ENCODE measurements at places on chromosomes 6 and 20.

- DNase-seq = no peak
Measured at GRCh38 chr6:112298816-112299281, 44.5 kb upstream of the LAMA4 start.

GRCh38 chr6:72624557-72625160 lies 2.8 kb downstream of the KCNQ5 start:
- DNase-seq = no peak

DNA sequence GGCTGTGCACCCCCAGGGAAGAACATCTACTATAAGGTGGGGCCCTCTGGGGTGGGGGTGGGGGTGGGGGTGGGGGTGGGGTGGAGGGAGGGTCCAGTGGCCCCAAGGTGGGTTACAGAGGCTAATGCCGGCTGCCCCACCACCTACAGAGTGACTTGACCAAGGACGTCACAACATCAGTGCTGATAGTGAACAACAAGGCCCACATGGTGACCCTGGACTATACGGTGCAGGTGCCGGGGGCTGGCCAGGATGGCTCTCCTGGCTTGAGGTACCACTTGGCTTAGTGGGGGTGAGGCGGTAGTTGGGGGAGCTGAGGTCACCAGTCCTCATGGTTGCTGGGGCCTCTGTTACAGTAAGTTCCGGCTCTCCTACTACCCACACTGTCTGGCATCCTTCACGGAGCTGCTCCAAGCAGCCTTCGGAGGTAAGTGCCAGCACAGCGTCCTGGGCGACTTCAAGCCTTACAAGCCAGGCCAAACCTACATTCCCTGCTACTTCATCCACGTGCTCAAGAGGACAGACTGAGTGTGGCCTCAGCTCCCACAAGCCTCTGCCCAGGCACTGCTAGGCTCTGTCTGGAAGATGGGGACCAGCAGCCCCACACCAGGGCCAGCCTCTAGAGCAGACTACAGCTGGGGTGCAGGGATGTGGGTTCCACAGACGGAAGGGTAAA lies 2.8 kb downstream of the GNMT start:
- no peak for DNase-seq

DNA sequence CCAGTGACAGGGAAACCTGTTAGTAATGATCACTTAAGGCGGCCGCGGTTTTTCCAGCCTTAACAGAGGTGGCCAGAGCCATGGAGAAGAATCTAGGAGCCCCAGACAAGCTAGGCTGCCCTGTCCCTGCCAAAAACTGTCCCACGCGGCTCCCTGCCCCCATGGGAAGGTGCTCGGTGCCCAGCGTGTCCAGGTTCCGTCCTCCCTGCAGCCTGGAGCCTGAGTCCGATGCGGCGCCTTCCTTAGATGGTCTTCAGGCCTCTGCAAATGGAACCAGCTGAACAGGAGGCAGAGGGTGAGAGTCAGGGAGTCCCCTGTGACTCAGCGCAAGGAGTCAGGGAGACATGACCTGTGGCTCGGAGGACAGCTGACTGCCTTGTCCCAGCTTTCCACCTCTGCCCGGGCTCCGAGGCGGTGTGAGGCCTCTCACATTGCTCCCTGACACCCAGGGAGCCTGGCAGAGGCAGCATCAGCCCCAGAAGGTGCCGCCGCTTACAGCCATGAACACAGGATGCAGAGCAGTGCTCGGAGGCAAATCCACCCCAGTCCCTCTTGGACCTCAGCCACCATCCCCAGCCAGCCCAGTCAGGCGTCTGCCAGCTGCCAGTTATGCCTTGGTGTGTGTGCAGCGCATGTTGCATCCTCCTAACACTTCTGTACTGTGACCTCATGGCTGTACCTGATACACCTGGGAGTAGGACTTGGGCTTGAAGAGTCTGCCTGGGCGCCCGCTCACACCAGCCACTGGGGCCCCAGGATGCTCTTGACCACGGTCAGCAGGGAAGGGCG lies 377.7 kb downstream of the CDH4 start:
- no peak for DNase-seq

GRCh38 chr6:166545156-166546034 lies 41.1 kb downstream of the RAMACL start:
- no peak for DNase-seq

DNA sequence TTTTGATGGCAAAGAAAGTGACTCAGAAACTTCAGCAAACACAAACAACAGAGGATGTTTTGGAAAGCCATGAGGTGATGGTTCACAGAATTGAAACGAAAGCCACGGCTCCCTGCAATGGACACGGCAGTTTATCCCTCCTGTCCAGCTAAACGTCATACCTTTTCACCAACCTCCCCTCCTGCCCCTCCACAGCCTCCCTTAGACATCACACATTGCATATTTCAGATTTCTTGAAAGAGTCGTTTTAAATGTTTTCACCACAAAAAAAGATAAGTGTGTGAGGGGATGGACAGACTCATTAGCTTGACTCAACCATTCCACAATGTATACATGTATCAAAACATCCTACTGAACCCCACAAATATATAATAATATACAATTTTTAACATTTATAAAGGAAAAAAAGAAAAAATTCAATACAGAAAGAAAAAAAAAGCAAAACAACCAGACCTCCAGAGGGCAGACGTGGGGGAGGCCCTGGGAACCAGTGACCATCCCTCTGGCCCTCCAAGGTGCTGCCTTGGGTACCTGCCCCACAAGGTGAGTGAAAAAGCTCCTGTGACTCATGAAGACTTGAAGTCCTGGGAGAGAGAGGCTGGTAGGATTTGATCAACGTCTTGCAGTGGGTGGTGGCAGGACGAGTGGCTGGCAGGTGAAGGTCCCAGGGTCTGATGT lies 117.2 kb upstream of the THBS2 start:
- no peak for DNase-seq

- DNase-seq = no peak
Measured at GRCh38 chr6:23176883-23177282, 607.5 kb downstream of the HDGFL1 start.

DNA sequence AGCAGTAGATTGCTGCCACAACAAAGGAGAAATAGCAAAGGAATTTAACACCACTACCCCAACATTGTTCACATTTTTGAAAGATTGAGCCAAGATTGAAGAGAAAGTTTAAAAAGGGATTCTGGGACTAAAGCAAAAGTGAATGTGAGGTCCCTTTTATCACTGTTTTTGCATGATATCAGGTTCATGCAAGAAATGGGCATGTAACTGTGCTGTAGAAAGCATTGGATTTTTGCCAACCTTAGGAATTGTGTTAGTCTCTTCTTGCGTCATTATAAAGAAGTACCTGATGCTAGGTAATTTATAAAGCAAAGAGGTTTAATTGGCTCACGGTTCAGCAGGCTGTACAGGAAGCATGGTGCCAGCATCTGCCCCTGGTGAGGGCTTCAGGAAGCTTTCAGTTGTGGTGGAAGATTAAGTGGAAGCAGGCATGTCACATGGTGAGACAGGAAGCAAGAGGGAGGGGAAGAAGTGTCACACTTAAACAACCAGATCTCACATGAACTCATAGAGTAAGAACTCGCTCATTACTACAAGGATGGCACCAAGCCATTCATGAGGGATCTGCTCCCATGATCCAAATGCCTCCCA lies 4.6 kb upstream of the GJB7 start:
- no peak for DNase-seq

GRCh38 chr6:2656460-2657079 lies 94.2 kb downstream of the MYLK4 start:
- no peak for DNase-seq
